ENCODE measurements at places on chromosomes 7 and 10. TPM values are rescaled to one million over a fixed set of nuclear protein-coding genes. Genes with fewer than 3 reads are reported as not detected.

ADAMTS14 gene
- not detected for total RNA-seq

GPR26 gene
- not detected for total RNA-seq

C7orf57 gene
- not detected for total RNA-seq

CPA4 gene
- total RNA-seq = not detected

FZD1 gene
- total RNA-seq = 39.3 TPM

FRAT1 gene
- 3.3 TPM for total RNA-seq

AEBP1 gene
- total RNA-seq = 263 TPM

DNA sequence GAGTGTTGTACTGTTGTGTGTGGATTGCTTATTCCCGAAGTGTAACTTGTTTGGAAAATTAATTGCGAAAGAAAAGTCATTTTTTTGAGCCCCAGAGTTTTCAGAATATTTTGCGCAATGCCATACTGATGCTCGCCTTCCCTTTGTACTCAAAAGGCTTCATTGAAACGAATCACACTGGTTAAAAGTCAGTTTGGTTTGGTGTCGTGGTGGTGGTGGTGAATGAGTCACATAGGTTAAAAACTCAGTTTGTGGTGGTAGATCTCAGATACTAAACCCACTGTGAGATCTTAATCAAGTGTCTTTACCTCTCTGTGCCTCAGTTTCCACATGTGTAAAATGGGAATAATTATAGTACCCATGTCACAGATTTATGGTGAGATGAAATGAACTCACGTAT lies 61.1 kb upstream of the IL6 start:
- no peak overlapping the region for H3K4me3 ChIP-seq
- H3K27me3 ChIP-seq = no peaks in the 10 kb centered on the region
- H3K4me1 ChIP-seq = no peaks in the 10 kb centered on the region
- DNase-seq = no peak

GRCh38 chr10:46216836-46217751 lies 69.7 kb upstream of the ANTXRL start:
- no peaks in the 10 kb centered on the region for H3K36me3 ChIP-seq
- DNase-seq = no peak
- no peak overlapping the region for H3K27ac ChIP-seq
- no peaks in the 10 kb centered on the region for H3K4me1 ChIP-seq
- no peak overlapping the region for H3K4me3 ChIP-seq

GRCh38 chr10:95835149-95835860 lies 72.5 kb upstream of the CC2D2B start:
- H3K36me3 ChIP-seq = no peaks in the 10 kb centered on the region
- no peak for DNase-seq
- no peak overlapping the region for H3K4me3 ChIP-seq
- H3K4me1 ChIP-seq = no peaks in the 10 kb centered on the region
- no peak overlapping the region for H3K27ac ChIP-seq

DNA sequence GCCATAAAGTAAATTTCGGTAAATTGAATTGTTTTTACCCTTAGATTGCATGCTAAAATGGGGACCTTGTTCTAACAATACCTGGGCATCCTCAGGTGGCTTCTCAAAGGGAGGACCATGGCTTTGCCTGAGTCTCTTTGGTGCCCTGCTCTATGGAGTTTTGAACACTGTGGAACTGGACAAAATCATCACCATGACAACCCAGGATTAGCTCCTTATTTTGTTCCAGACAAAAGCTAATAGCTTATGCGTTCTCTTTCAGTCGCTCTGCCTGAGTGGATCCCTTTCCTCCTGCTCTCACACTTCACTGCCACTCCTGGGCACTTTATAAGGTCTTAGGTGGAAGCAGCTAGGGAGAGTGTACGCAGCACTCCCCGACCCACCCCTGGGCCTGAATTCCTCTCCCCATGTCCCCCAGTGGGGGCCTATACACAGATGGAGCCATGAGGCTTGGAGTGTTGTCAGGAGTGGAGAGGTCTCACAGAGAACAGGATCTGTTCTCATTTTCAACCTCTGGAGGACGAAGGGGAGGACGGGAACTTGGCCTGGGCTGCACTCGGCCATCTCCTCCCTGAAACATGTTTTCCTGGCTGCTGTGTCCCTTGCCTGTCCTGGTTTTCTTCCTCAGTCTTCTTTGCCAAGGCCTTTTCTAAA lies 19.0 kb downstream of the ADCYAP1R1 start:
- H3K27ac ChIP-seq = peak overlapping the region; percentile 42
- H3K4me1 ChIP-seq = no peaks in the 10 kb centered on the region
- H3K27me3 ChIP-seq = no peaks in the 10 kb centered on the region
- DNase-seq = peak; percentile 58
- no peaks in the 10 kb centered on the region for H3K36me3 ChIP-seq

DNA sequence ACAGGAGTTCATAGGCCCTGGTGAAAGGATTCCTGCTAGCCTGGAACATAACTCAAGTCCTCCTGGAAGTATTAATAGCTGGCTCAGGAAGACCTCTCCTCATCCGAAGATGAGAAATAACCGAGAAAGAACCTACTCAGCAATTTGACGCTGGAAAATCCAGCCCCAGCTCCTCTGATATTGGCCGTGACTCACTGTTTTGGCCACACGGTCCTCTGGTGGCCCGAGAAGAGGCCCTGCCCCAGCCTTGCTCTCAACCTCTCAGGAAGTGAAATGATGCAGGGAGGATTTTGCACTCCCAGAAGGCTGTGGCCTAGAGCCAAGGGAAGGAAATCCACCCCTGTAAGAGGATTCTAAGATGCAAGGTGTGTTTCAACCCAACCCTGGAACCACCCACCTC lies 121.6 kb downstream of the MTPAP start:
- no peak overlapping the region for H3K4me3 ChIP-seq
- H3K36me3 ChIP-seq = no peaks in the 10 kb centered on the region
- H3K27ac ChIP-seq = no peak overlapping the region
- no peaks in the 10 kb centered on the region for H3K27me3 ChIP-seq

- H3K4me3 ChIP-seq = no peak overlapping the region
- H3K27me3 ChIP-seq = no peaks in the 10 kb centered on the region
- no peak for DNase-seq
- no peak overlapping the region for H3K27ac ChIP-seq
Observed at GRCh38 chr10:1395481-1396296, 339.5 kb downstream of the WDR37 start.

DNA sequence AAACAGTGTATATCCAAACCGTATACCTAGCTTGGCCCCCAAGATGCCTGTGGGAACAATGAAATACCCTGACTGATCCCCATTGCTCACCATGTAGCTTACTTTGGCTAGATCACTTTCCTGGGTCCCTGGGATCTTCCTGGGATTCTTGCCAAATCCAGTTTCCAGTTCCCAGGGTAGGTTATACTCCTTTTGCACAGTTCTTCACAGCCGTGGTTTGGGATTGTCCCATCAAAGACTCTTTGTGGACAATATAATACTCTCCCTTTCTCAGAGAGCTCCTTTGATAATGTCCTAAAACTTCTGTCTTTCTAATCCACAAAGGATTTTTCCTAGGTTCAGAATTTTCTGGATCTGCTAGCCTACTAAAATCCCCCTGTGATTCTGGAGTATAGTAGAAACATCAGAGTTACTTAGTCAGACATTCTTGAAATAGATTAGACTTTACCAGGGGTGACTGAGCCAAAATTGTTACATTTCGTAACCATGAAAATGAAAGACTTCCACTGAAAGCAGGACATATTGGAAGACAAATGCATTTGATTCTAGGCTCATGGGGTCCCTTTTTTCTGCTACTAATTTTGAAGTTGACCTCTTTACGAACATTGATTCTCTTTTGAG lies 388.3 kb upstream of the ETV1 start:
- H3K4me3 ChIP-seq = no peak overlapping the region
- H3K27me3 ChIP-seq = no peaks in the 10 kb centered on the region
- no peak for DNase-seq
- H3K36me3 ChIP-seq = no peaks in the 10 kb centered on the region
- H3K27ac ChIP-seq = no peak overlapping the region

GRCh38 chr7:30971840-30972563 lies 8.2 kb downstream of the GHRHR start:
- H3K4me1 ChIP-seq = no peaks in the 10 kb centered on the region
- no peak overlapping the region for H3K27ac ChIP-seq
- no peaks in the 10 kb centered on the region for H3K36me3 ChIP-seq
- no peak overlapping the region for H3K4me3 ChIP-seq
- DNase-seq = no peak
- no peaks in the 10 kb centered on the region for H3K27me3 ChIP-seq

DNA sequence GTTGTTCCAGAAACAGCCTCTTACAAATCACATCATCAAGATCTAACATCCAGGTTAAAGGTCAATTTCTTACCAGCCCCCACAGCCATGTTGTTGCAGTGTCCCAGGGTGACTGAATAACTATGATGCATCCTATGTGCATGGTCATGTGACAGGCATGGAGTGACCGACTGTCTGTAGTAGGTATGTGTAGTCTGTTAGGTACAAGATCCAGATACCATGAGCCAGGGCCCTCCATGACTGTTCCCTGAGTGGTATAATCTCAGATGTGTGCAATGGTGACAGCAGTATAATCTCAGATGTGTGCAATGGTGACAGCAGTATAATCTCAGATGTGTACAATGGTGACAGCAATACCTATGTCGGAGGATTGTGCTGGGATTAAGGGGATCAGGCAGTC lies 8.8 kb downstream of the CDHR3 start:
- H3K4me1 ChIP-seq = no peaks in the 10 kb centered on the region
- no peak for DNase-seq
- no peak overlapping the region for H3K27ac ChIP-seq
- no peaks in the 10 kb centered on the region for H3K36me3 ChIP-seq

DNA sequence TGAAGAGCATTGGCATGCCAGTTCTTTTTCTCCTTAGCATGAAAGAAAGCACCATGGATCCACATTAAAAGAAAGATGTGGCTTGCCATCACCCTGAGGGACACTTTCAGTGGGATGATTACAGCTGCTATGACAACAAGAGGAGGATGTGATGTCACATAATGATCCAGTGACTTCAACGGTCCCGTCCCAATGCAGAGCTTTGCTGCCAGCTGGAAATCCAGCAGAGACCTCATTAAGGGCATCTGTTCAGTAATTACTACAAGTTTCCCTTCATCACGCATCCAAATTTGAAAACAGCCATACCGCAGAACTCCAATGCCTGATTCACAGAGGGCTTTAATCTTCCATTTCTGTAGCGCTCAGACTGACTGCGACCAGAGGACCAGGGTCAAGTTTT lies 206.6 kb downstream of the LSM5 start:
- H3K27ac ChIP-seq = no peak overlapping the region
- H3K4me1 ChIP-seq = no peaks in the 10 kb centered on the region
- H3K27me3 ChIP-seq = peaks cover 3% of the 10 kb centered on the region
- DNase-seq = no peak
- no peaks in the 10 kb centered on the region for H3K36me3 ChIP-seq

- no peak overlapping the region for H3K4me3 ChIP-seq
- no peaks in the 10 kb centered on the region for H3K27me3 ChIP-seq
- H3K36me3 ChIP-seq = no peaks in the 10 kb centered on the region
- DNase-seq = no peak
- H3K4me1 ChIP-seq = no peaks in the 10 kb centered on the region
Observed at GRCh38 chr10:128316121-128316726, 190.0 kb upstream of the MKI67 start.

GRCh38 chr7:134750083-134751062 lies 29.1 kb upstream of the CALD1 start:
- H3K36me3 ChIP-seq = no peaks in the 10 kb centered on the region
- H3K27me3 ChIP-seq = no peaks in the 10 kb centered on the region
- H3K27ac ChIP-seq = no peak overlapping the region
- DNase-seq = peak; percentile 33

DNA sequence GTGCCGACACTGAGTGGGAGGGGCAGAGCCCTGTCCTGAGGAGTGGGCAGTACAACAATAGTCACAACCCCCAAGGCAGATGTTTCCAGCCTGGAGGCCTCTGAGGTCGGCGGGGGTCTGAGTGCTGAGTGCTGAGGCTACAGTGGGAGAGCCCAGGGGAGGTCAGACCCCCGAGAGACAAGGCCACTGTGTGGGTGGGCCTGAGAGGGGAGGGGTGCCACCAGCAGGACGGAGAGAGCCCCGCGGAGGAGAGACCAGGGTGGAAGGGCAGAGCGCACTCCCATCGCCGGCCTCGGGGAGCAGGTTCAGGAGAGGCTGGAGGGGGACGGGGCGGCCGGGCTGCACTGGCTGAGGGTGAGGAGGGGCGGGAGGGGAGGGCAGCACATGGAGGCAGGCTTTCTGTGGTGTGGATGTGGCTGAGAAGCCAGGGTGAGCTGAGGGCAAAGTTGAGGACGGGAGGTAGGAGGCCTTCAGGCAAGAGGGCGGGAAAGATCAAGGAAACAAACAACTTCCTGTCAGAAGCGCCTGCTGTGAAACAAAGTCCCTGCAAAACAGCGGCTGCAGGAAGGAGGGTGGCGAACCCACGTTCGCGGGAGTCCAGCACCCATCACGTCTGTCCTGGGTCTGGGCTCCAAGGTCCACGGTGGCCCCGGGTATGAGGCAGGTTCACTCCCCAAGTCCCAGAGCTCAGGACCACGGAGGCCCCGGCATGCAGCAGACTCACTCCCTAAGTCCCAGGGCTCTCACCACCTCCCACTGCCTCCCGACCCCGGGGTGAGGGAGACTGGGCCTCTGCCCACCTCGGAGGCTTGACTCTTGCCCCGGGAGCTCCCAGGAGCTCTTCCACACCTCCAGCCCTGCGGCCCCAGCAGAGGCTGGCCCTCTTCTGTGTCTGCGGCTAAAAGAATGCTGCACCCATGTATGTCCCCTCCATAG lies 76.8 kb upstream of the NKX6-2 start:
- H3K27me3 ChIP-seq = no peaks in the 10 kb centered on the region
- no peaks in the 10 kb centered on the region for H3K4me1 ChIP-seq
- peak; percentile 8 for DNase-seq
- H3K36me3 ChIP-seq = no peaks in the 10 kb centered on the region
- no peak overlapping the region for H3K27ac ChIP-seq
- no peak overlapping the region for H3K4me3 ChIP-seq

DNA sequence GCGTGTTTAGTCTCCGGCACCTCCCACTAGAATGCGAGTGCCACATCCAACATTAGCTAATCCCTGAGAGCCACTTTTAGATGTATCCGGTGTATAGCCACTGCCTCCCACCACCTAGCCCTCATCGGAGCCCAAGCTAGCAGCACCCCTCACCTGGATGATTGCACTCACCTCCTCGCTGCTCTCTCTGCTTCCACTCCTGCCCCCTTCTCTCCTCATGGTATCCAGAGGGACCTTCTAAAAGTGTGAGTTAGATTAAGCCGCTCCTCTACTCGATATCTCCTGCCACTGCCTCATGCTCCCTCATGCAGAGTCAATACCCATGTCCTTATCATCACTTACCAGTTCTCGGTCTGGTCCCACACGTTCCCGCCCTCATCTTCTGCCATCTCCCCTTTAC lies 125.3 kb downstream of the RAB11FIP2 start:
- no peaks in the 10 kb centered on the region for H3K27me3 ChIP-seq
- H3K27ac ChIP-seq = no peak overlapping the region
- H3K4me3 ChIP-seq = no peak overlapping the region
- H3K36me3 ChIP-seq = no peaks in the 10 kb centered on the region
- H3K4me1 ChIP-seq = no peaks in the 10 kb centered on the region
- no peak for DNase-seq

DNA sequence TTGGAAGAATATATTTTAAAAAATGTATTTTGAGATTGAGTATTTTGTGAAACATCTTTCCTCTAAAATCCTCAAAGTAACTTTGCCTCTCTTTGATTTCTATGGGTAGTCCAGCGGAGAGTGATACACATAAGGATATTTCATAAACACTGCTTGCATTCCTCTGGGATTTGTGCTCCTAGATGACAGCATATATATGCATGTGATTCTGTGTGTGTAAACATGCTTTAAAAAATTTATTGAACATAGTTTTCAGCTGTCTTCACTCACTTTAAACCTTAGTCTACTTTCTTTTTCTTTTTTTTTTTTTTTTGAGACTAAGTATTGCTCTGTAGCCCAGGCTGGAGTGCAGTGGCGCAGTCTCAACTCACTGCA lies 84.6 kb downstream of the KAT6B start:
- H3K4me1 ChIP-seq = peaks cover 2% of the 10 kb centered on the region
- no peak overlapping the region for H3K4me3 ChIP-seq
- no peak for DNase-seq
- H3K27ac ChIP-seq = no peak overlapping the region
- H3K27me3 ChIP-seq = no peaks in the 10 kb centered on the region
